GM12891 (cell line): ENCODE measurements at places on chromosomes 5 and 9.

GRCh38 chr9:14318934-14319580, 5.1 kb upstream of the NFIB start:
- no peak for DNase-seq

GRCh38 chr5:146039420-146039819, 66.0 kb downstream of the PLAC8L1 start:
- DNase-seq = no peak

GRCh38 chr5:30808996-30809395, 384.5 kb upstream of the CDH6 start:
- no peak for DNase-seq

DNA sequence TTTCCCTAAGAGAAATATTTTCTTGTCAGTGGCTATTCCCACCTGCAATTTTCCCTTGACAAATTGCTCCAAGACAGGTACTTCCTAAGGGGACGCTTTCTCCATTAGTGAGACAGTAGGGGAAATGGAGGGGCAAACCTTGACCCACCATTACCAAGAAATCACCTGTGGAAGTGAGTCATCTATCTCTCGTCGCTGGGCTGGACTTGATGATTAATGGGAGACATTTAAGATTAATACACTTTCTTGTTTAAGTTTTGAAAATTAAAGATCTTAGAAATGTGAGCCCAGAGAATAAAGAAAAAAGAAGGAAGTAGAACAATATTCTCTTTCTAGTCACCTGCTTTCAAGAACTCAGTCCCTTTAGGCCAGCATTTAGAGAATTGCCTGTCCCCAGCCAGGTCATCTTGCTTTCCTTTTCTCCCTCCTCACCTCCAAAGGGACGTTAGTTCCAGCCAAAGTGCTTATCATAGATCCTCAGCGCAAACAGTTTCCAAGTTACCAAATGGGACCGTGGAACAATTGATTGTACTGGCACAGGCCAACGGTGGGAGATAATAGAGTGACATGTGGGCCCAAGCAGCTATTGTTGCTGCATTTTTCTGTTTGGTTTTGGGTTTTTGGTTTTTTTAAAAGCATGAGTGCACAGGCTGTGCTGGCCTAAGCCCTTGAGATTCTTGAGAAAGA, 284.4 kb downstream of the ENC1 start:
- no peak for DNase-seq

DNA sequence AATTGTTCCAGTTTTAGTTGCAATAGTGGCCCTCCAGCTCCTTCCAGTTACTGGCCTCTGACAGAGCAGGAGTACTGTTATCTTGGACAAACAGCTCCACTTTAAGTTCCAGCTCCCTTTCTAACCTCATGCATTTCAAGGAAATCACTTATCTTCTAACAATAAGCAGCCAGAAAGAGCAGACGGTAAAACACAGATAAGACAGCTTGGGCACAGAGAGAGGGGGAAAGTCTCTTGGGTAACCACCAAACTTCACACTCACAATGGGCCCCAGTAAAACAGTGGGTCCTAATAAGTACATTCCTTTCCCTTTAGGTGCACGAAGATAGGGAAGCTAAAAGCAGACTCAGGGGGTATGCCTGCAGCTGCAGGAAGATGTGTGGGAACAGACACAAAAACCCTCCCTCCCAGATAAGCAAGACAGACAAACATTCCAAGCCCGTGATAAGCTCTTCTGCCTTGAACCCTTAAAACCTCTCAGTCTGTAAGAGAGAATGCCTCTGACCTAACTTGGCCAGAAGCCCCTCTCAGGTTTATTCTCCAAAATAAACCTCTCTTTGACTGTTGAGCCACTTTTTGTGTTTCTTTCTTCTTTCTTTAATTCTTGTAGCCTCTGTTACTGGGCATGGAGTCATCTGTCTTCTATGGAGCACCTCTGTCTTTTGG, 30.8 kb downstream of the OR1J1 start:
- DNase-seq = no peak

DNA sequence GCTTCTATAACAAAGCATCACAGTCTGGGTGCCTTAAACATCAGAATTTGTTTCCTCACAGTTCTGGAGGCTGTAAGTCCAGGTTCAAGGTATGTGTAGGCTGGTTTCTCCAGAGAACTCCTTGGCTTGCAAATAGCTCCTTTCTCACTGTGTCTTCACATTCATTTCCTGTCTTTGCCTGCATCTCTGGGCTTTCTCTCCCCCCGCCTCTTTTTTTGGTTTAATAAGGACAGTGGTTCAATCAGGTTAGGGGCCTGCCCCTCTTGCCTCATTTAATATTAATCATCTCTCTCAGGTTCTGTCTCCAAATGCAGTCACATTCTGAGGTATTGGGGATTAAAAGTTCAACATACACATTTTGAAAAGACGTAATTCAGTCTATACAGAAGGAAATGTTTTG, 225.5 kb upstream of the ATP10B start:
- DNase-seq = no peak

GRCh38 chr9:86389628-86390027, 35.4 kb upstream of the TUT7 start:
- DNase-seq = no peak

GRCh38 chr5:65132386-65132785, 349.3 kb downstream of the ADAMTS6 start:
- no peak for DNase-seq
